Activated CD4-positive, alpha-beta T cell treated with anti-CD3 and anti-CD28 coated beads, Interleukin-10, Interleukin-2, amounts not matched to agents 100 ng/mL and 50 ng/mL, durations not matched to agents 16 hours and 8 hours (primary cell): ENCODE measurements at places on chromosomes 6 and 20.
A peak's percentile ranks its signal among the peaks of the same experiment; 100 is the strongest.

- DNase-seq = no peak
Observed at GRCh38 chr6:144767051-144767450, 481.9 kb downstream of the UTRN start.

DNA sequence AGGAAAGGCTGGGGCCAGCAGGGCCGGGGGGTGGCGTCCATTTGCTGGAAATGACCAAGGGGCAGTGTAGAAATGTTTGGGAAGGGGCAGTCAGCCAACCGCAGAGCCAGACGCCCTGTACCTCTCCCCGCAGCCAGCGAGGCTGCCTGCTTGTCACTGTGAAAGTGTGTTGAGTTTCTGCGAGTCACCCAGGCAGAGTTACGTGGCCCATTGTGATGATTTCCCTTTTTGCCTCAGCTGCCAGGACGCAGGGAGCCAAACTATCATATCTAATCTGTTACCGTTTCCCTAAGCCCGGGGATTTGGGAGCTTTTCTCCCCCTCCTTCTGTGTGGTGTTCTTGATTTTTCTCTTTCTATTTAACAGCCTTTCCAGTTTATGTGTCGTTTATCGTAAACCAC, 67.9 kb upstream of the STX16 start:
- no peak for DNase-seq

GRCh38 chr20:35240811-35241293, 14.4 kb downstream of the MMP24 start:
- no peak for DNase-seq

DNA sequence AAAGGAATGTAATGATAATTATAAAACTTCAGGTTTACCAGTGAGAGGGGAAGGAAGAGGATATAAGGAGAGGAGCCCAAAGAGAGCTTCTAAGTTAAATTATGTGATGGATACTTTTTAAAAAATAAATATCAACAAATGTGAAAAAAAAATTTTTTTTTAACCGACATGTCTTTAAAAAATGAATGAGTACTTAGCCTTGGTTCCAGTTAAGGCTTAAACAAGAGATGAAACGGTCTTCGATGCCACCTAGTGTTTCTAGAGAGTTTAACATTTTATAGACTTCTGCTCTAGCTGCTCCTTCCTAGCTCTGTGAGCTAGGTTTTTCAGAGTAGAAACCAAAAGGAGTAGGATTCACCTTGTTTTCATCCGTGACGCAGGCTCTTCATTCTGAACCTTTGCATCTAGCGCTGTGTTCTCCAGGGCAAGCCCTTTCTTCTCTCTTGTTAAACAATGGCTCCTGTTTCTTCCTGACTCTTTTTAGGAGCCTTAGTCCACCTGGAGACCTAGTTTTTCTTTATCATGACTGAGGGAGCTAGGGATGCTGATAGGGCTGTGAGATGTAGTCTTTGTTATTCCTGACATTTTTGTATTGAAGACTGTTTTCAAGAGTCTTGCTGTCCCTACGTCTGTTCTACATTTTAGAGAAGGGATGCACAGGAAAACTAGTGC, 42.4 kb upstream of the GNRH2 start:
- DNase-seq = peak; percentile 69

DNA sequence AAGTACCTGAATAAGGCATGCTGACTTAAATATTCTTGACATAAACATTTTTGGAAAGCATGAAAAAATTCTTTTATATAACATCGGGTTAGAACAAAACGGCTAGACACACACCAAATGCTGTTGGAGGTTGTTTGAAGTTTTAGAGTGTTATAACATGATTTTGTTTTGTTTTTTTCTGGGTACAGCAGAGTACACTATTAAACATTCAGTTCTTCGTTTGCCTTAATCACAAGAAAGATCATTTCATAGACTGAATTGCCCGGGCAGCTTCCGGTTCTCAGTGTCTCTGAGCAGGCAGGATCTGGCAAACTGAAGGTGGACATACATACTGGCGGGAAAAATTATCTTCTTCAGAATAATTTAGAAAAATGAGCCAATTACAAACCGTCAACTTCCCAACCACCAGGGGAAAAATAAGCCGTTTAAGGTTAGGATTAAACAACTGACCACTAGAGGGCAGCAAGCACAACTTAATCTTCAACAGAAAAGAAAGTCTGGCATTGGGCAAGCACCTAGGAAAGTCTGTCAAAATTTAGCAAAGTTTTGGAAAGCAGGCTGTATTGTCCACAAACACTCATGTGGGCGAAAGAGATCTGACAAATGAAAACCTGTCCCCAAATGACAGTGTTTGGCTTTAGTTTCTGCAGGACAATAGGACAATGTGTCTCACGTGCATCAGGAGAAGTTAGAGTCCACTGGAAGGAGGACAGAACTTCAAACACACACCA, 15.0 kb downstream of the ZNF217 start:
- peak; percentile 84 for DNase-seq

DNA sequence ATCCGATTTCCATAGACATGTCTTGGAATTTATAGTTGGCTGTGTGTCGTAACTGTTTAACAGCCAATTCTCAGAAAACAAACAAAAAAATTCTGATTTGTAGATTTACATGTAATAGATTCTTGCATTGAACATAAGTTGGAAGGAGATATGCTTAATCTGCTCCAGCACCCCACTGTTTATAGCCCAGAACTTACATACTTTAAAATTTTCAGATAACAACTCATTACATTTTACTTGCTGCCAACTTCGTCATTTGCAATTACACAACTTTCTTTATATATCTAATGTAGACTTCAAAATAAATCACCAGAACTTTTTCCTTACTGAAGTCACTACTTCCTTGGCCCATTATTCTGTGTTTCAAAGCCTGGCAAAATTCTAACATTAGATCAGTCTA, 472.3 kb upstream of the EYS start:
- DNase-seq = no peak

- no peak for DNase-seq
Observed at GRCh38 chr20:57724610-57725405, 15.0 kb upstream of the PMEPA1 start.

- no peak for DNase-seq
Observed at GRCh38 chr6:126027601-126028000, 41.3 kb downstream of the TRMT11 start.

GRCh38 chr20:50256577-50256976, 65.9 kb downstream of the CEBPB start:
- no peak for DNase-seq

DNA sequence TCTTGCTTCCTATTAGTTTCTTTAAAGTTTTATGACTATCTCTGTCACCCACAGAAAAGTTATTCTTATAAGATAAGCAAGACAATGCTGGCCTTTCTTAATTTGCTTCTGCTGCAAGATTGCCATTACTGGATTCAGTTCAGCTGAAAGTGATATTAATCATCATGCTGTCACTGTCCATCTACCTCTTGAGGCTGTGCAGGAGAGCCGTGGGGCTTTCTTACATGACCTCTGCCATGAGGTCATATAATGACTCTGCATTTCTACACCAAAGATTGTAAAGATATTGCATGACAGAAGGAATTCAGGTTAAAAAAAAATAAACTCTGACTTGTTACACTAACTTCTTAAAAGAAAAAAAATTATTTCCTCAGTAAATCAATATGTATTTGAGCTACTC, 106.9 kb downstream of the TRDN start:
- no peak for DNase-seq

GRCh38 chr6:167551628-167552257, 226.9 kb downstream of the TTLL2 start:
- no peak for DNase-seq

GRCh38 chr20:46831633-46832011, 63.0 kb upstream of the EYA2 start:
- peak; percentile 45 for DNase-seq

DNA sequence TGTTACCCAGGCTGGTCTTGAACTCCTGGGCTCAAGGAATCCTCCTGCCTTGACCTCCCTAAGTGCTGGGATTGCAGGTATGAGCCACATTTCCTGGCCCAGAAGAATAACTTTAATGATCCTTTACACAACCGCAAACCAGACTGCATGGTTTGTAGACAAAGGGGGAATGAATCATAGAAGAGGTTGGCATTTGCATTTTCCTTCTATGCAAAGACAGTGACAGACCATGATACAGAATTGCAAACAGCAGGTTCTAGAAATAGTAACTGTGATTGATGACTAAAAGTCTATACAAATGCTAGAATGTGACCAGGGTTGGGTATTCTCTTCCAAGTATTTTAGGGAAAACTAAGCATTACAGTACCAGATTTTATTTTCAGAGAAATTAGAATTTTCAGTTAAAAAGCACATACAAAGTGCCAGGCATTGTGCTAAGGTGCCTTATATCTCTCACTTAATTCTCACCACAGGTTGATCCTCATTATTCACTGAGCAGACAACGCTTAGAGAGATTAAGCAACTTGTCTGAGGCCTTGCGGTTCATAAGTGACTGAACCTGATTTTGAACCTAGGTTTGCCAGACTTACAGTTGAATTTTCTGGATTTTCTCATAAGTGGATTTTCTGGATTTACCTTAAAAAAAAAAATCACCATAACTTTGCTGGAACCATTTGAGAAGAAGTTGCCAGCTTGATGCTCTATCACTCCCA, 146.6 kb downstream of the ZFAND3 start:
- DNase-seq = no peak

GRCh38 chr6:35461270-35461669, 6.9 kb upstream of the RPL10A start:
- DNase-seq = no peak

DNA sequence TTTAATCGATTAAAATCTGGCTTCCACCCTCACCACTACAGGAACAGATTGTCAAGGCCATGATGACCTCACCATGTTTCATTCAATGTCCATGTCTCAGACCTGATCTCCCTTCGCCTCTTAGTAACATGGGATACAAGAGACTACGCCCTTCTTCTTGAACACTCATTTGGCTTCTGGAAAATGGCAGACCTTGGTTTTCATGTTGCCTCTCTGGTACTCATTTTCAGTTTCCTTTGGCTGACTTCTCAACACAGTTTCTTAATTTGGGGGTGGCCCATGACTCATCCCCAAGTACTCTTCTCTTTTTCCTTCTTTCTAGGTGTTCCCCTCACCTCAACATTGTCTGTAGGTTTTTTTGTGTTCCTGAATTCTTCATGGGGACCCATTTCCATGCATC, 22.7 kb downstream of the TMX4 start:
- peak; percentile 22 for DNase-seq

GRCh38 chr6:7954477-7955200, 44.1 kb upstream of the TXNDC5 start:
- DNase-seq = no peak

DNA sequence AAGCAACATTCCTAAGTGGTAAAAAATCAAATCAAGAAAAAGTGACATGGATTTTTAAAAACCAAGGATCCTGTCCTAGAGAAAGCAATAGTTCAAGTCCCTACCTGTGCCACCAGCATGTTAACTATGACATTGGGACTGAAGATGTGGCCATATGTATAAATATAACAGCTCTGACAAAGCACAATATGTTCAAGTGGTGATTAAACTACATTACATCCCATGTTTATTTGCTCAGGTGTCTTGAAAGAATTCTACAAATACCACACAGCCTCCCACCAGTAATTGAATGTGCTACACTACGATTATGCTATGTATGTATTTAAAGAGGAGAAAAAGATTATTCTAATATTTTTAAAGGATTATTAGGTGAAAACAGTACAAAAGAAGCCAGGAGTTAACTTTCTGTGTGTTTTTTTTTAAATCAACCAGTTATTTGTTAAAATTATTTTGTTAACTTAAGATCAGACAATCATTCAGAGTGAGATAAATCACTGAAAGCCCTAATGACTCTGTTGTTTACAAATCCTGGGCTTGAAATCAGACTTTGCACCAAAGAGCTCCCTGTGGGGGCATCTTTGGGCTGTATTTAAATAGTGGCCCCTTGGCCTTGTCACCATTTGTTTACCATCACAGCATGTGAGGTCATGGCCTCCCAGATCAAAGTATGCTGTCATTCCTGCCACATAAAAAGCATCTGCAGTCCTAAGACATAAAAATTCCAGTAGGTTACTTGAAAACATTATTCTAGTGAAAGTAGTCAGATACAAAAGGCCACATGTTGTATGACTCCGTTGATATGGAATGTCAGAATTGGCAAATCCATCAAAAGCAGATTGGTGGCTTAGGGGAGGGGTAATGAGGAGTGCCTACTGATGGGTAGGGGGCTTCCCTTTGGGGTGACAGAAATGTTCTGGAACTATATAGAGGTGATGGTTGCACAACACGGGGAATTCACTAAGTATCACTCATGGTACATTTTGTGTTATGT, 17.1 kb downstream of the TTLL2 start:
- no peak for DNase-seq

DNA sequence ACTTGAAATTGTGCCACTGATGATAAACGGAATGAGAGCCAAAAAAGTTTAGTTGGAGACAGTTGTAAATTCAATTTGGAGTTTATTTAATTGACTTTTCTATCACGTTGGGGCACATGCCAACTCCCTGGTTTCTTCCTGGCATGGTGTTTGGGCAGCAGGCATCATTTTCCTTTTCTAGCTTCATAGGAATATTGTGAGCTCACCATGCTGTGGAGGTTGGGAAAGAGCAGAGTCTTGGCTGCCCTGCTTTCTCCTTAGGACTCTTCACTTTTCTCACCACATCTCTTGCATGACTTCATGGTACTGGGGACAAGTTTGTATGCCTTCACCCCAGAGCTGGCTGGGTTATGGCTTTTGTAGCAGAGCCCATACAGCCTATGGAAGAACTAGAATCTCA, 6.4 kb downstream of the SCAND1 start:
- no peak for DNase-seq

- no peak for DNase-seq
Observed at GRCh38 chr6:142296975-142297604, 4.7 kb upstream of the ADGRG6 start.

GRCh38 chr6:54244430-54244829, 63.8 kb upstream of the TINAG start:
- no peak for DNase-seq

DNA sequence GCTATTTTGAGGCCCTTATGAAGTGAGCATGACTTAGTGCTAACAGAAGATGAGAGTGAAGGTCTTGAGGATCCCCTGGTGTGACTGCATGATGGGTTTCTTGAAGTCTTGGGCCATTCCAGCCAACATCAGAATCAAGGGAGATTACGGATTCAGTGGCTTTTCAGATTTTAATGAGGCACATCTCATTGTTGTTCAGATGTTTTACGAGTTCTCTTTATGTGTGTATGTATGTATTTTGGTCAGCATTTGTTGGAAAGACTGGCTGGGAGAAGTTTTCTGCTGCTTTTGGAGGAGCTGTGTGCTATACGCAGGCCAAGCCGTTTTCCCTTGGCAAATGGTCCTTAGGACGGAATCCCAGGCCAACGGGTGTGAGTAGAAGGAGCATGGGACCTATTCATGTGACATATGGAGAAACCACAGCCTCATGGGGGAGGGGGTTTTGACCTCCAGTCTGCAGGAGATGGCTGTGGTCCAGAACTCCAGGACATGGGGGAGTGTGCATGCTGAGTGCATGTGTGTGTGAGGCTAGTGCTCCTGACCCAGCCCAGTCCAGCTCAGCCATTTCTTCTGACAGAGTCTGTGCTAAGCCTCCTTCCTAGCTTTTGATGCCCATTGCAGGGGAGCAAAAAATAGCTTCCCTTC, 35.3 kb downstream of the CHMP4B start:
- no peak for DNase-seq

- DNase-seq = peak; percentile 5
Observed at GRCh38 chr6:170048615-170049256, 242.1 kb downstream of the DLL1 start.
